ENCODE measurements at places on chromosomes 2 and 18. TPM values are rescaled to one million over a fixed set of nuclear protein-coding genes. Genes with fewer than 3 reads are reported as not detected.

- peak; percentile 94 for DNase-seq
These were observed 579 bp downstream of the MAT2A start for GRCh38 chr2:85539361-85540132.

- DNase-seq: no peak
These were observed 200.8 kb upstream of the SLC35G4 start for GRCh38 chr18:11408555-11409065.

Gene GAREM1
- total RNA-seq: 8.1 TPM

DNA sequence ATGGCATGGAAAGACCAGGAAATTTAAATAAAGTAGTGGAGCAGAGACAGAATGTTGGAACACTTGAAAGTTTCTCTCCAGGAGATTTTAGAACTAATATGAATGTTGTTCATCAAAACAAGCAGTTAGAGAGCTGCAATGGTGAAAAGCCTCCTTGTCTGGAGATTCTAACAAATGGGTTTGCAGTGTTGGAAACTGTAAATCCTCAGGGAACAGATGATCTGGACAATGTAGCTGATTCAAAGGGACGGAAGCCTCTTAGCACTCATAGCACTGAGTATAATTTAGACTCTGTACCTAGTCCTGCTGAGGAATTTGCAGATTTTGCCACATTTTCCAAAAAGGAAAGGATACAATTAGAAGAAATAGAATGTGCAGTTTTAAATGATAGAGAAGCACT, 27.7 kb downstream of the AFTPH start:
- no peak for DNase-seq

Gene MRPS5
- 77.5 TPM for total RNA-seq

Gene DARS1
- 68.1 TPM for total RNA-seq

- no peak for DNase-seq
These were observed 26.2 kb downstream of the MMADHC start for GRCh38 chr2:149561309-149561926.

- DNase-seq: no peak
These were observed 47.6 kb downstream of the COBLL1 start for GRCh38 chr2:164794016-164794415.

Gene GYPC
- total RNA-seq: 100 TPM

- DNase-seq: no peak
These were observed 7.0 kb downstream of the USP34 start for GRCh38 chr2:61463769-61464475.

Gene C2orf66
- total RNA-seq: not detected

GRCh38 chr18:6859676-6860422, 130.3 kb downstream of the ARHGAP28 start:
- no peak for DNase-seq

DNA sequence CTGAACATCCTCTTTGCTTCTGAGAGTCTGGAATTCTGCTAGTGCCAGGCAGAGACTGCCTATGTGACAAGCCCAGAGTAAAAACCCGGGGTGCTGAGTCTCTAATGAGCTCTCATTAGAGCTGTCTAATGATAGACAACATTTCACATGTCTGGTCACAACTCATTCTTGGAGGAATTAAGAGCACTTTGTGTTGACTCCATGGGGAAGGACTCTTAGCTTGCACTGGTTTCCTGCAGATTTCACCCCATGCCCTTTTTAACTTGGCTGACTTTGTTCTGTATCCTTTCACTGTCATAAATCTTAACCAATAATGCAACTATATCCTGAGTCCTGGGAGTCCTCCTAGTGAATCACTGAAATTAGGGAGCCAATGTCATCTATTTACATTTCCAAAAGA, 33.5 kb downstream of the FBXO15 start:
- no peak for DNase-seq

Gene MERTK
- 15.5 TPM for total RNA-seq

DNA sequence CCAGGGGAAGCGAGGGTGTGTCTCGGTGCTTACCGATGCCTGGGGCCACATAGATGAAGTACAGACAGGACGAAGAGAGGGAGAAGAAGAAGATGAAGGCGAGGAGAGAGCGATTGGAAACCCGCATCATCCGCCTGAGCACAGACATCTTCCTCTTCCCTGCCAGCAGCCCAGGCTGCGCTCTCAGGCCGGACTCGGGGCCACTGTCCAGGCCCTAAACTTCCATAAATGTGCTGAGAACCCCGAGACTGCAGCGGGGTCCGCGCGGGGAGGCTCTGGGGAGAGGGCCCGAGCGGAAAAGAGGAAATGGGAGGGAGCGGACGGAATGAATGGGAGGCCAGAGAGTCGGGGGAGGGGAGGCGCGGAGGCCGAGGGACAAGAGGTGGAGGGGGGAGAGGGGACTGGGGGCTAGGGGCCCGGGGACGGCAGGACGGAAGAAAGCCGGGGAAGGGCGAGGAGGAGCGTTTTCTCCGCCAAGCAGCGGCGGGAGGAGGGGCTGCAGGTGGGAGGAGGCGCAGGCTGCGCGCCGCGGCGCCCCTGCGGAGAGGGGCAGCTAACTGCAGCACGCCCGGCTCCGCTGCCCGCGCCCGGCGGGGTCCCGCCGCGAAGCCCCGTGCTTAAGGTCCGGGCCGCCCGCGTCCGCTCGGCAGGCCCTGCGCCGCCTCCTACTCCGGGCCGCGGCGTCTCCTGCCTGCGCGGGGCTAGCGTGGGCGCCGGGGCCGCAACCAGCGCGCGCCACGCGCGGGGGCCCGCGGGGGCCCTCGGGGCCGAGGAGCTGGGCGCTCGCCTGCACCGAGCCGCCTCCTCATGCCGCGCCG, at the start of gene B4GALT6:
Gene B4GALT6 (minus strand): TSS at position 303 of the 818 bp plus-strand sequence. CDS start 155 bp downstream, at position 148.
- no peak for DNase-seq

GRCh38 chr2:128406736-128407554, 88.3 kb upstream of the HS6ST1 start:
- peak; percentile 17 for DNase-seq

- no peak for DNase-seq
These were observed 53.9 kb downstream of the RTTN start for GRCh38 chr18:70151614-70152013.

Gene CREG2
- total RNA-seq: 1.6 TPM

Gene AQP12A
- not detected for total RNA-seq

DNA sequence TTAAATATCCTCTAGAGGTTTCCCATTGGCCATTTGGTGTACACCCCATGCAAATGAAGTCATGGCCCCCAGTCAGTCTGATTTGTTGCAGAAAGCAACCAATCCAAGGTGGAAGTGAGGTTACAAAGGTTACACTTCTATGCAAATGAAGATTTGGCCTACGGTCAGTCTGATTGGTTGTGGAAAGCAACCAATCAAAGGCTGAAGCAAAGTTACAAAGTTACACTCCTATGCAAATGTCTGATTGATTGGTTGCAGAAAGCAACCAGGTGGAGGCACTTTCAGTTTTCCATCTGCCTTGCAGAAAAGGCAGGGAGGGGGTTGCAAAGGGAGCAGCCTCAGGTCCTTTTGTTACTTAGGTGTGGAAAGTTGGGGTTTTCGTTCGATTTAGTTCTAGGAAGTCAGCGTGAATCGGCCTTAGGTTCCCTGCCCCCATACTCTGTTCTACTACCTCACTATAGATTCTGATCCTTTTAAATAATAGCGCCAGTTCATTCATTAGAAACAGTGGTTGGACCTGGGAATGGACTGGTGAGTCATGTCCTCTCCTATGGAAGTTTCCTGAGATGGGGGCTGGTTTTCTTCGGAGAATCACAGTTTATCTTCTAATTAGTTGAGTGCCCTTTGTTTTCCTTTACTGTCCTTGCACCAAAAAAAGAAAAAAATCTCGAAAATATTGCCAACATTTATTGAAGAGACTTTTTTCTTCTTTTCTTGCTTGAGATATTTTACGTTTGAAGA, 279.5 kb downstream of the AGAP1 start:
- DNase-seq: no peak

Gene ZAP70
- total RNA-seq: 15.0 TPM
